ENCODE measurements at places on chromosomes 3 and 15. TPM values are rescaled to one million over a fixed set of nuclear protein-coding genes. Genes with fewer than 3 reads are reported as not detected.

DNA sequence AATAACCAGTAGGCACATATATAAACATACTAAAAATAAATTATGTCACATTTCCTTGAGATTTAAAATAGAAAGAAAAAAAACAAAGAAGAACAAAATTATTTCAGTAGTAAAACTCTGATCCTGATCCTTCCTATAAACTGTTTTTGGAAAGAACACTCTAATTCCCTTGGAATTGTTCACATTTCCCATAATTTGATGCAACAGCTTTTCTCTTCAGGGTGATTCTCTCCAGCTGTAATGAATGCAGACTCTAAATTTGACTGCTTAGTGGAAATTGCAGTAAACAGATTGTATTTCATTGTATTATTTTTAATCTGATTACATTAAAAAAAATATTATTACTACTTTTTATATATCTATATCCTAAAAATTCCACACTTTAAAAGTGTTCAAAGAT is 70.2 kb upstream of the ABI3BP start:
- DNase-seq, result no peak

- DNase-seq, result no peak
Observed at GRCh38 chr3:127630811-127631714, 2.1 kb downstream of the PODXL2 start.

- no peak for DNase-seq
Observed at GRCh38 chr3:107430996-107431245, 53.7 kb downstream of the CCDC54 start.

GRCh38 chr15:56815247-56815646 is 81.9 kb upstream of the ZNF280D start:
- no peak for DNase-seq

DNA sequence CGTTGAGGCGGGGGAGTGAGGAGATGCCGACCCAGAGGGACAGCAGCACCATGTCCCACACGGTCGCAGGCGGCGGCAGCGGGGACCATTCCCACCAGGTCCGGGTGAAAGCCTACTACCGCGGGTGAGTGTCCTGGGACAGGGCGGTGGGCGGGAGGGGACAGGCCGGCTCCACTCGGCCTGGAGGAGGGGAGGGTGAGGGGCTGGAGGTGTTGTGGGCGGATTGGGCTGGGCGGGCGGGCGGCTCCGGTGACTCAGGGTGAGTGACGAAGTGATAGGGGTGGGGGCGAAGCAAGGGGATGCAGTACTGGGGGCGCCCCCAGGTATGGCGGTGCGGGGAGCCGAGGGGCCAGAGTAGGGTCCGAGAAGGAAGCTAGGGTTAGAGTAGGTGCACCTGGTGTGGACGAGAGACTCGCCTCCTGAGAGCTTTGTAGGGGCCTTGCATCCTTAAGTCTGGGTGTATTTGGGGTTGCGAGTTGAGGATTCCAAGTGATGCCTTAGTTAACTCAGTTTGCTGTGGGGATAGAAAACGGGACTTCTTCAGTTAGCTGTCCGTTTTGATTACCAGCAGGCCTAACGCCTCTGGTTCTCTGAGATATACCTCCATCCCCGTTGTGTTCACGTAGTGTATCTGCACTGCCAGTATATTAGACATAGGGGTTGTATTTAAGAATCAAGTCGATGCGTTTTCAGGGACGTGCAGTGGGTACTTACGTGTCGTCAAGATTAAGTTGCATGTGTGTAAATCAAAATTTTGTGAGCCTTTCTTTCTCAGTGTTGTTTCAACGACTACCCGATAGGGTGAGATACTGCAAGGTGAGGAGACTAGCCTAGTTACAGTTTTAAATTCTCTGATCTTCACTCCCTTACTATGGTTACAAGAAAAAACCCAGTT is 670 bp downstream of the PRKCI start:
- DNase-seq, result peak; percentile 41

DNA sequence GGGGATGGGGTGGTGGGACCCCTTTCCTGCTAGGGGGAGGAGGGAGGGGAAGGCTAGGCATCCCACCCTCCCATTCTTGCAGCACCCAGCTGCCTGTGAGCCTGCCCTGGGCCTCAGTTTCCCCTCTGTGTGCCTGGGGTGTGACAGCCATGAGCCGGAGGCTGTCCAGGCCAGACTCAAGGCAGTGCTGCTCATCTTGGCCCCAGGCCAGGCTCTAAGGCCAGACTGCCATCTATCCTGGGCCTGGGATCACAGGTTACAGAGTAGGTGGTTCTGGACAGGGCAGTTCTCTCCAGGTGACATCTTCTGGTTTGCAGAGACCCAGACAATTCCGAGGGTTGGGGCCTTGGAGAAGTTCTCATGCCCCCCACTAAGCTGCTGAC is 3.3 kb upstream of the VILL start:
- DNase-seq, result no peak

GRCh38 chr3:56339671-56340070 is 128.6 kb downstream of the ERC2 start:
- DNase-seq, result peak; percentile 26

The GREM1 gene
- 2.1 TPM for total RNA-seq

- no peak for DNase-seq
Observed at GRCh38 chr15:40853241-40853890, 9.5 kb downstream of the SPINT1 start.

The FXR1 gene
- total RNA-seq, result 216 TPM

- DNase-seq, result no peak
Observed at GRCh38 chr15:39312984-39313383, 267.9 kb upstream of the THBS1 start.

The PRTG gene
- 17.5 TPM for total RNA-seq

The CASR gene
- total RNA-seq, result 0.02 TPM

- no peak for DNase-seq
Observed at GRCh38 chr15:66188464-66188863, 65.1 kb downstream of the MEGF11 start.

The POTEB2 gene
- total RNA-seq, result not detected

DNA sequence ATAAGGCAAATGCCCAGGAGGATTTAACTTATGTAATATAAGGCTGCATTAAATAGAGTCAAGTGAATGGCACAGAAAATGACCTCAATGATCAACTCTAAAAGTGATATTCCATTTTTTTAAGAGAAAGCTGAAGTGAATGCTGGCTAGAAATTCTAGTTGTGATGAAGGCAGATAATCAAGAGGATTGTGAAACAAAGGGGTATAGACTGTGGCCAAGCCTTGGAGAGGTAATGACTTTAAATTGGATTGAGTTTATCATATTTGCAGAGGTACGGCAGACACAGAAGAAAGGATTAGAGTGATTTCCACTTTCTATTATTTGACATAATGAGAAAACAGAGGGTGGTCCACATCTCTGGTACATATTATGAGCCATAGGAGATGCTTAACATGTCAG is 269.2 kb downstream of the MECOM start:
- no peak for DNase-seq
